ENCODE measurements at places on chromosomes 7 and 10.

- no peak for DNase-seq
Measured at GRCh38 chr7:43864126-43864525, 5.2 kb downstream of the MRPS24 start.

- no peak for DNase-seq
Measured at GRCh38 chr10:71367271-71367670, 29.4 kb upstream of the CDH23 start.

DNA sequence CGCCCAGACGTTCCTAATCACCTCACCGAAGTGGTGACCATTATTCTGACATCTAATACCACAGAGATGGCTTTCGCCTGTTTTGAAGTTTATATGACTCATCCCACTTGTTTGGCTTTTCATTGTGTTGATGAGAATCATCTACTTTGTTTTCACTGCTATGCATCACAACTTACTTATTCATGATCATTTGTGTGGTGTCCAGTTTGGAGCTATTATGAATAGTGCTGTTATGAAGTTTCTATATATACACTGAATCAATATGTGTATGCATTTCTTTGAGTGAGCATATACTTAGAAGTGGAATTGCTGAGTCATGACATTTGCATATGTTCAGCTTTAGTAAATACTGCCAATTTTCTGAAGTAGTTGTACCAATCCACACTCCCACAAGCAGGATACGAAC is 38.6 kb upstream of the TNKS2 start:
- no peak for DNase-seq

DNA sequence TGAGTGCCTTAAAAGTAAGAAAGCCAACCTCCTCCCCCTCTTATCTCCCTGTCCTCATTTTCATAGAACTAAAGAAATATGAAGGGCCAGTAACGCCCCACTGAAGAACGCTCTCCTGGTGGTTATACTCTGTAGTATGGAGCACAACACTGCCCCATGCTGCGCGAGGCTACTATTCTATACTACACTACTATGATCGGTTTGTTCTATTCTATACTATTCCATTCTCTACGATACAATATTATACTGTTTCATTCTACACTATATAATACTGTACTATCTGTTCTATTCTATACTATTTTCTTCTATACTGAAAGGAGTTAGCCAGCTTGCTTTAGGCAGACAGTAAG is 34.8 kb downstream of the DIP2C start:
- DNase-seq: no peak

DNA sequence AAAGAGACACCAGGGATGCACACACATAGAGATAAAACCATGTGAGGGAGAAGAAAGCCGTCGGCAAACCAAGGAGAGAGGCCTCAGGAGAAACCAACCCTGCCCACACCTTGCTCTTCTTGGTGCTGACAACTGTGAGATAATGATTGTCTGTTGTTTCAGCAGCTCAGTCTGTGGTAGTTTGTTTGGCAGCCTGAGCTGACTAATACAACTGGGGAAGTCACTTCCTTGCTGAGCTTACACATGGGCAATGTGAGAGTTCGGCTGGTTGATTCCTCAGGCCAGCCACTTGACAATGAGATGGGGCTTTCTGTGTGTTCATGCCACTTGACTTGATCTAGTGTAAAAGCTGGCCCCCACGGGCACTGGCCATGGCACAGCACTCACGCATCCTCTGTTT is 271.8 kb downstream of the ABCA13 start:
- DNase-seq: no peak

DNA sequence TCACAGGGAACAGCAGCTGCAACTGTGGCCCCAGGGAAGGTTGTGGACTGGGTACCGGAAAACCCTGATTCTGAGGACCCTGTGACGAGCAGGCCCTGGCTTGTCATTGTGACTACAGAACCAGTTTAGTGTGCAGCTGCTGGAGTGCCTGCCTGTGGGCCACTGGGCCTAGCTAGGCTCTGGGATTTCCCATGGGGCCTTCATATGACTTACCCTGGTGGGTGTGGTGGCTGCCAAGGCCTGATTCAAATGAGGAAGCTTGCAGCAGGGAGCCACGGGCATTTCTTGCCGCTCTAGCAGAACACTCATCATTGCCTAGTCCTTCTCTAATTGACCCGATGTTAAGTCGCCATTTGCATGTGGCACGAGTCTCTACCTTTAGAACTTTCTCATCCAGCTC is 14.7 kb upstream of the CAMK2G start:
- no peak for DNase-seq

DNA sequence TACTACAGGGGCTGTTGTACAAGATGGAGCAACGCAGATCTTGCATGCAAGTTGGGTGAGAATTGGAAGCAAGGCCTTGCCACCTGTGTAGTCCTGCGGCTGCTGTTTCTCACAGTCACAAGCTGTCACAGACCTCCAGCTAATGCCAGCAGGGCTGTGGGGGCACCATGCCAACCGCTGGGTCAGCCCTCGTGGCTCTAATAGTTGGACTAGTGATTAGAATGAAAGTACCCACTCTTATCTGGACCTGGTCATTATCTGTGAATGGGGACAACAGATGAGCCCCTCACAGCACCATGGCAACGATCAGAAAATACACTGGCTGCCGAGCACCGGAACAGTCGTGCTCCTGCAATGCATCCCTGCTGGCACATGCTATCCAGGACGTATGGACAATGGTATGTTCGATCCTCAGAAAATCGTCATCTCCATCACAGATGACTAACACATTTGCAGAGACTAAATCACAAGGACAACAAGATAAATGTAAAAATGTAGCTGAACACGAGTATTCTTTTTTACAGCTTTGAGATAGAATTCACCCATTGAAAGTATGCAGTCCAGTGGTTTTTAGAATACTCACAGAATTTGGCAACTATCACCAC is 80.4 kb upstream of the CALN1 start:
- no peak for DNase-seq

DNA sequence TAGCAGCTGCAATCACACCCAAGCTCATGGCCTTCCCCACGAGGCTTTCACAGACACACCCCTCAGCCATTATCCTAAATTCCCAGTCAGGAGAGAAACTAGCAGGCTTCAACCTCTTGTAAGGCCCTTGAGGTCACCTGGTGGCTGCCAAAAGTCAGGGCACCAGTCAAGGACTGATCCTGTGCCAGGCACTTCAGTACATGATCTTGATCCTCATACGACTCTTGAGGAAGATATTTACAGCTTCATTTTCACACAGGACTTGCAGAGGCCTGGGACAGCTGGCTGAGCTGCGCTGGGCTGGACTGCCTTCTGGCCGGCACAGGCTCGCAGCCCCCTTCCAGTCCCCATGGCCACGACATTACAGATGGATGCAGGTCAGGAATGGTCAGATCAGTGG is 8.8 kb downstream of the PDAP1 start:
- DNase-seq: no peak

DNA sequence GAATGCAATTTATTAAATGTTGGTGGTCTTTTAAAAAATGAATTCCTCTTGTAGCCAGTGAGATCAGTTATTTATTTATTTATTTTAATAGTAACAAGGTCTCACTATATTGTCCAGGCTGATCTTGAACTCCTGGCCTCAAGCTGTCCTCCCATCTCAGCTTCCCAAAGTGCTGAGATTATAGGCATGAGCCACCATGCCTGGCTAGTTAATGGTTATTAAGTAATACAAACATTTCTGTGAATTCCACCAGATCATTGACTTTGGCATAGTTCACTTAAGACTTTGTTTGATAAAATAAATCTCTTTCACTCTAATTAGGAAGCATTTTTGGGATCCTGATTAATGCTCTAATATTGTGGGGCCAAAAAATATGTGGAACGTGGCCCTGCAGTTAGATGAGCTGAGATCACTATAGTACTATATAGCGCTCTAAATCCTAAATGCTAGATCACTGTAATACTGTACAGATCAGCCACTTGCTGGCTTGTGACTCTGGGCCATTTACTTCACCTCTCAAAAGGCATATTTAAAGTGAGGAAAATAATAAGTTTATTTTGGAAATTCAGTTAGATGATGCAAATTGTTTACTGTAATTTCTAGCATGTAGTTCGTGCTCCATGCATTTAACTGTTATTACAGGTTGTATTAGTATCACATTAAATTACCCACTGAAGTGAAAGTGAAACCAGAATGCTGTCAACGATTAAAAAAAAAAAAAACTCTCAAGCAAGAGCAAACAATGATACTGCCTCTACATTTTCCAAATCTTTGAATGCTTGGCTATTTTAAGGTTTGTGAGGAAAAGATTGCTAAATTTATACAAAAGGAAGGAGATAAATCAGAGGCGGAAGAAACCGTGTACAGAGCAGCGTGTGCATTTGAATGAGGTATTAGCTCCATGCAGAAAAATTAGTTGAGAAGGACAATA is 15.9 kb upstream of the FAS start:
- DNase-seq: no peak

DNA sequence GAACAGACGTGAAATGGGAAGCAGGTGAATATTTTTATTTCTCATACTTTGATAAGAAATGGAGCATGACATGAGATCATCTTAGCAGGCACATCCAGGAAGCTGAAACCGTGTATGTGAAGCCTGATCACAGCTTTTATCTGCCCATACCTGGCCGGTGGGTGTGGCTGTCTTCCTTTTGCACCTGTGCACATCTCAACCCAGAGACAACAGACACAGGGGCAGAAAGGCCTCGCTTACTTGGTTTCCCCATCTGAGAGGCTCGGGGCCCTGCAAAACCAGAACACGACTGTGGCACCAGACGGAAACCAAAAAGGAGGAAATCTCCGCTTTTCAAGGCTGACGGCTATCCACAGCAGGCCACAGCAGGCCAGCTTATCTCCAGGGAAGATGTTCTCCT is 116.4 kb downstream of the TCERG1L start:
- no peak for DNase-seq

GRCh38 chr7:69992938-69993337 is 394.7 kb downstream of the AUTS2 start:
- no peak for DNase-seq

DNA sequence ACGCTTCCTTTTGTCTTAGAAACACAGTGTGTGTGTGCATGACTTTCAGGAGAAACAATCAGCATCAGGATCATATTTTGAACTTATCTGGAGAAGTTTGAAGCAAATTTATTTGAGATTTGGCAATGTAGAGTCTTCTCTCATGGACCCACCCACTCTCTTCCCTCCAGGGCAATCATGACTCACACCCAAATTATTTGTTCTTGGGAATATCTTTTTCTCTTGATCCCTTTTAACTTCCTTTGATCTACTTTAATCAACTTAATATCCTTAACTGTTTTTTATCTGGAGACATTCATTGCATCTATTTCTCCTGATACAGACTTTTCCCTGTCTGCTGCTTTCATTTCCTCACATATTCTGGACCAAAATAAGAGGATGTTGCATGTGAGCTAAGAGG is 1174.3 kb downstream of the GATA3 start:
- DNase-seq: no peak

DNA sequence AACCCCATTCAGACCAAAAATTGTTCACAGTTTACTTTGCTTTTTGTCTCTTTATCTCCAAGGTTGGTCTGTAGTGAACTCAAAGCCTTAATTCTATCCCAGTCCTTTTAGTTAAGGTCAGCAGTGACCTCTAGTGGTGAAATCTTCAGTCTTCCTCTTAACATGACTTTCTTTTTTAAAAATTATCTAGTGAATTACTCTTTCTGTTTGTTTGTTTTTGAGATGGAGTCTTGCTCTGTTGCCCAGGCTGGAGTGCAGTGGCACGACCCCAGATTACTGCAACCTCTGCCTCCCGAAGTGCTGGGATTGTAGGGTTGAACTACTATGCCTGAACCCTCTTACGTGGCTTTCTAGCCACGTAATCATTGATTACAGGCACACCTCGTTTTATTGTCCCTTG is 25.0 kb downstream of the ZNF487 start:
- peak; percentile 81 for DNase-seq

GRCh38 chr7:35037211-35037525 is at the start of gene DPY19L1:
Gene DPY19L1, minus strand, starts transcription at chr7:35037485. Its CDS starts 91 bp downstream, at chr7:35037394.
- no peak for DNase-seq

GRCh38 chr7:80724249-80724871 is 85.9 kb downstream of the CD36 start:
- DNase-seq: peak; percentile 86

- DNase-seq: no peak
Measured at GRCh38 chr7:92944633-92945032, 108.3 kb upstream of the CDK6 start.

DNA sequence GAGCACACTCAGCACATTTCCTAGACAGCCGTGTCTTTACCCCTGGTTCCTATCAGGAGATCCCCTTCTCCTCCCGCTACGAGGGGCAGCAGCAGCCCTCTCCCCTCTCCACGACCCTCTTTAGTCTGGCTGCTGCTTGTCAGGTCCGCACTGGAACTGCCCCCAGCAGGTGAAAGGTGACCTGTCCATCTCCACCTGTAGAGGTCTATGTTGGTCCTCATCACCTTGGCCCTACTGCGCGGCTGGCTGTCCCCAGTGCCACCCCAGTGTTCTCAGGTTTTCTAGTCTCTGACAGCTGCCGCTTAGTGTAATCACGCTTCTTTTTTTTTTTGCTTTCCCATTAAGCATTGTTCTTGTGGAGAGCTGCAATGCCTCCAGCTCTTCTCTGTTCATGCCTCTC is 545.7 kb downstream of the SDK1 start:
- DNase-seq: no peak

GRCh38 chr10:10044922-10045764 is 972.5 kb upstream of the CELF2 start:
- no peak for DNase-seq

DNA sequence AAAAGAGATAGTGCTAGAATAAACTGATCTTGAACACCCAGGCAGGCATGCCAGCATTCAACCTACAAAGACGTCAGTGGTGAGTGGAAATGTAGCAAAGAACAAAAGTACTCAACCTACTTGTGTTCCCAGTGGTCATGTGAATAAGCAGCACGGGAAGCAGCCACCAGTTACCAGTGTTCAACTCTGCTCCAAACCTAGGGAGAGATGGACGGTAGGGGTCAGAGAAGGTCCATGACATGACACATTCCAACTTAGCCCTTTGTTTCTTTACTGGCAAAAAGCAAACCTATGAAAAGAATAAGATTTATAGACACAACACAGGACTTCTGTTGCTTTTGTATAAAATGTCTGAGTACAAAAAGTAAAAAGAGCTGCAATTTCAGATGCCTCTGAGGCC is 511.4 kb downstream of the XPNPEP1 start:
- no peak for DNase-seq

DNA sequence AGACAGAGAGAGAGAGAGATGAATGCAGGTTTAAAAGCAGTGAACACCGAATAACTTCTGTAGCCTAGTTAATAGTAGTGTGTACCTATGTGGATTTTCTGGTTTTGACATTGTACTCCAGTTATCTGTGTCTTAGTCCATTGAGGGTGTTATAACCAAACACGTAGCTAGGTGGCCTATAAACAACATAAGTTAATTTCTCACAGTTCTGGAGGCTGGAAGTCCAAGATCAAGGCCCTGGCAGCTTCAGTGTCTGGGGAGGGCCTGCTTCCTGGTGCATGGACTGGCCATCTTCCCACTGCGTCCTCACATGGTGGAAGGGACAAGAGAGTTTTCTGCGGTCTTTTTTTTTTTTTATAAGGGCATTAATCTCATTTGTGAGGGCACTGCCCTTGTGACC is 23.5 kb downstream of the AOC1 start:
- no peak for DNase-seq

GRCh38 chr7:95276114-95276513 is 48.2 kb downstream of the PON1 start:
- no peak for DNase-seq

- no peak for DNase-seq
Measured at GRCh38 chr10:5942474-5942873, 34.9 kb downstream of the IL15RA start.

GRCh38 chr7:26700386-26700785 is 164.0 kb downstream of the SKAP2 start:
- no peak for DNase-seq
